ENCODE measurements at places on chromosomes 5 and 9.

- no peak for DNase-seq
Measured at GRCh38 chr9:35675204-35675603, 1.5 kb downstream of the CA9 start.

GRCh38 chr9:136902259-136902821 is 16.0 kb downstream of the TRAF2 start:
- no peak for DNase-seq

DNA sequence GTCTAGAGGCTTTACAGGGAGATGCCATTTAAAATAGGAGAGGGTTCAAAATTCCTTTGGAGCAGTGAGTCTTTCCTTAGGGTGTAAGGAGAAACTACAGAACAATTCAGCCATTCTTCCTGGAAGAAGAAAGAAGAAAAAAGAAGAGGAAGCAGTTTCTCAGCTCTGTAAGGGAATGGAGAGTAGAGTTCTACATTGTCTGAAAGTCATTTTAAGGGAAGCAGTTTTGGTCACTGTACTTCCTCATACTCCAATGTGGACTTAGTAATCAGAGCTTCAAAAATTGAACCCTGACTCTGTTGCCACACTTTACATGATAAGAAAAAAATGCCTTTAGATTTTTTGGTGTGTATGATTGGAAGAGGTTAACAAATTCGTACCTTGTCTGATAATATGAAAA is 122.4 kb downstream of the LRRC70 start:
- no peak for DNase-seq

DNA sequence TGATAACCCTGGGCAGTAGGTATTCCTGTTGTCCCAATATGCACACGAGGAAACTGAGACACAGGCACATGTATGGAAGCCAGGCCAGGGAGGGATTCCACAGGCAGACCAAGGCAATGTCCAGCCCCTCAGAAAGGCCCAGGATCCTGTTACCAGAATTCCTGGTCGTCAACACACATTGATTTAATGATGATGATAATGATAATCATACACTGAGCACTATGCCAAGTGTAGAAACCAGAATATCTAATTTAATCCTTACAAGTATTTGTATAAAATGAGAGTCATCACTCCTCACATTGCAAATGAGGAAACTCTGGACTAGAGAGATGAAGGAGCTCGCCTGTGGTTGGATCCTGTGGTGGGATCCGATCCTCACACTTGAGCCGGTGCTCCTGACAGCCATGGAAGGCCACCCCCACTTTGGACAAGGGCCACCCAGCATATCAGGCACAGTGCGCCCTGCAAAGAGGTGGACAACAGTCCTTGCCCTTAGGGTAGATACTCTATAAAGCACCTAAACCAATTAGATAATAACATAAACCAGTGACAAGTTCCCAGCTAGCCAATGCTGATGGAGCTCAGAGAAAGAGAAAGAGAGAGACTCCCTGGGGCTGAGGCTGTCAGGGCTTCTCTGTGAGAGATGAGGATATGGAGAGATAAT is 185.3 kb downstream of the SLIT3 start:
- DNase-seq: no peak

GRCh38 chr5:159218595-159219023 is 9.3 kb upstream of the RNF145 start:
- peak; percentile 84 for DNase-seq

DNA sequence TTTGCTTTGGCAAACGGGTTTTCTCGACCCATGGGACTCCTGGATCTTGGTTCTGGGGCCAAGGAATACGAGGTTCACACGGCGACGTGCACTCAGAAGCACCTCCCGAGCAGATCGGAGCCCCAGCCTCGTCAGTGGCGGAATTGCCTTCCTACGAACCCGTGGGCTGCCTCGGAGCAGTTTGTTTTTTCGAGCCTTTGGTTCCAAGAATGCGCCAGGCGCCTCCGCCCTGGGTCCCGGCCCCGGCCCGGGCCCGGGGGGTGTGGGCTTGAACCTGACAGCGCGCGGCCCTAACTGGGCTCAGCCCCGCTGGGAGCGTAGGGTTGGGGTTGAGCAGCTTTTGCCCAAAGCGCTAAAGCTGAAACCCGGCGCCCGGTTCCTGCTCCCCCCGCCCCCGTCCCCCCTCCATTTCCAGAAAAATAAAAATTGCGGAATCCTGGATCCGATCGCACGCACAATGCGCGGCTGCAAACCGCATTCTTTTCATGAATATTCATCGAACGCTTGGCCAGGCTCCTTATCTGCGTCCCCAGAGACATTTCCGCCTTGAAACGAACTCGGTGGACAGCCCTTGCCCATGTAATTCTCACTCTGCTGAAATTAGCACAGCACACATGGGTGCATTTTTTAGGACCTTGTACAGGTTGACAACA is 1.0 kb downstream of the BASP1 start:
- peak; percentile 85 for DNase-seq

- no peak for DNase-seq
Measured at GRCh38 chr5:157460921-157461792, 1.1 kb downstream of the NIPAL4 start.

DNA sequence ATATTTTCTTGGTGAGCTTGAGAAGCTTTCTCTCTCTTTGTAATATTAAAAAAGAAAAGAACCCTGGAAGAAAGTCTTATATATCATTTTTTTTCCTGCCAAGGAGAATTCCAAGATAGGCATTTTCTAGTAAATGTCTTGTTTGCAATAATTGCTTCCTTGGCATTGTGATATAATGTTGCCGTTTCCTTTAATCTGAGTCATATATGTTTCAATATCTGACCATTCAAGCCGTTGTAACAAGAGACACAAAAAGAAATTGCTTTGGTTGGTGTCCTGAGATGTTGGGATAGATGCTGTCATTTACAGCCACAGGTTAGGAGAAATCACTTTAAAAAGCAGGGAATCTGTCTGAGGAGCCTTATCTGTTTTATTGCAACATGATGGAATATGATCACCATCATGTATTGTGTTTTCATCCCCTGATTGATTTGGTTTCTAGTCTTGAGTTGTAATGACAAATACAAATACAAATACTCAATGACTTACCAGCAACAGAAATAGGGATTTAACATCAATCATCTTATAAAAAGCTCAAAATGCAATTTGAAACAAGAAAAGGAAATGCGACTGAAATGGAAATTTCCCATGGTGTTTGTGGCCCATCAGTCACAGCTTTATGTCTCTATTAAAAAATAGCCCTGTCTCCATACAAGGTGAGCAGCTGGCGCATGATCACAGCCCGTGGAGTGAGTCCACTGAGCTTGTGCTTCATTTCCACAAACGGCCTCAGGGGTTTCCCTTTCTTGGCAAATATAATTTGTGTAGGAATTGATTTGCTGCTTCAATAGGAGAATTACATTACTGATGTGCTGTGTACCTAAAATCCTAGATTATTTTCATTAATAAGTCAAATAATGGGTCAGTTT is 250.1 kb upstream of the TRPC7 start:
- no peak for DNase-seq

- no peak for DNase-seq
Measured at GRCh38 chr9:119781886-119782285, 412.7 kb upstream of the BRINP1 start.

- DNase-seq: no peak
Measured at GRCh38 chr5:116702776-116703175, 128.2 kb upstream of the SEMA6A start.

GRCh38 chr5:149948993-149949392 is 4.4 kb upstream of the PDE6A start:
- DNase-seq: no peak

- DNase-seq: no peak
Measured at GRCh38 chr5:115209279-115209678, 39.6 kb upstream of the TRIM36 start.

- DNase-seq: no peak
Measured at GRCh38 chr5:131305906-131306305, 42.1 kb downstream of the CDC42SE2 start.

- DNase-seq: no peak
Measured at GRCh38 chr5:16510098-16510497, 44.5 kb upstream of the ZNF622 start.

DNA sequence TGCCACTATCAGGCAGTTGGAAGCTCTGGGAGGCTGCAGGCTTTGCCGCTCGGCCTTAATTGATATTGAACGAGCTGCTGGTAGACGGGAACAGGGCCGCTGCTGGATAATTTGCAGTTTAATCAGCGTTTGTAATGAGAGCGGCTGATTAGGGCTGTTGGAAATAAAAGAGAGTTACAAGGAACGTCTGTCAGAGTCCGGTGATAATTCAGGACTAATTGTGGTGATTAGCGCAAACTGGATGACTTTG is 68.2 kb upstream of the TBCA start:
- no peak for DNase-seq

- peak; percentile 53 for DNase-seq
Measured at GRCh38 chr5:169085636-169086035, 215.3 kb downstream of the SLIT3 start.

GRCh38 chr5:161975350-161975749 is 92.2 kb upstream of the GABRG2 start:
- DNase-seq: no peak

GRCh38 chr5:119578937-119579336 is 50.4 kb upstream of the FAM170A start:
- DNase-seq: peak; percentile 5

- no peak for DNase-seq
Measured at GRCh38 chr5:179607160-179607931, 16.1 kb downstream of the HNRNPH1 start.

GRCh38 chr5:171667341-171668096 is 118.1 kb upstream of the SMIM23 start:
- peak; percentile 86 for DNase-seq
